ENCODE measurements at places on chromosomes 7 and 10.

DNA sequence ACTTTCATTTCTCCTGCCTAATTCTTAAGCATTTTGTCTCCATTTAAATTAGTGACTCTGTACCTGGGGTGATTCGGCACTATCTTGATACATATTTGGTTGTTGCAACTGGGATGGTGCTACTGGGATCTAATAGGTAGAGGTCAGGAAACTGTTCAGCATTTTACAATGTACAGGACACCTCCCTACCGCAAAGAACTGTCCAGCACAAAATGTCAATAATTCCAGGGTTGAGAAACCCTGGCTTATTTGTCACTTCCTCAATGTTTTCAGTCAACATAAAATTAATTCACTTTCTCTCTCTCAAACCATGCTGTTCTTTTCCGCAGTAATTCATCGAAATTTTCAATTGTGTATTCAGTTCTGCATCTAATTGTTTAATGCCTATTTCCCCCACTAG lies 151.4 kb upstream of the CALCR start:
- no peak for DNase-seq

DNA sequence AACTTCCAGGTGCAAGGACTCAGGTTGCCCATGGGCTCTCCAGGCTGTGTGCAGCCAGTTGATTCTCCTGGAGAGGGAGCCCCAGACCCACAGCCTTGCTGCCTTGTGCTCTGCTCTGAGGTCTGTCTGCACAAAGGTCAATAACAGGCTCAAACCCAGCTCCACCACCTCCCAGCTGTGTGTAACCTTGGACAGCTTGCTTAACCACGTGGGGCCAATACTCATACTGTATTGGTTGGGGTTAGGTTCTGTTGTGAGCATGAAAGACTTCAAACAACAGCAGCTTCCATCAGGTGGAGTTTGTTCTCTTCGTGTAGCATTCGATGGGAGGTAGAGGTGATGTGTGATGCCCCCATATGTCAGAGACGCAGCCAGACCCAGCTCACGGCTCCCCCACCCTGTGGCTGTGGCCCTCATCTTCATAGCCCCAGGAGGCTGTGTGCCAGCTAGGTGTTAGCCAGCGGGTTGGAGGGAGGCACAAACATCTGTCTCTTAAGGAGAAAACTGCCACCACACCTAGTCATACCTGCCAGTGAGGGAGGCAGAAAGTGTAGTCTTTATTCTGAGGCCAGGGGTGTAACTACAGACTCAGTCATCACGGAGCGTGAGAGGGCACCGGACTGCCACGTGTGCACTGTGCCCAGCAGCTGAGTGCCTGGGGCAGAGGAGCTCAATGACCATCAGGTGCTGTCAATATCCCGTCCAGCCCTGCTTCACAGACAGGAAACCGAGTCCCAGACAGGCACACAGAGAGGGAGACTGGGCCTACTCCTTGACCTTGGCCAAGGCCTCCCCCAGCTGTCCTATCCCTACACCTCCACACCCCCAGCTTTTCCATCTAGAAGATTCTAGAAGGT lies 8.1 kb upstream of the POLD2 start:
- DNase-seq = no peak

- DNase-seq = no peak
Observed at GRCh38 chr7:97565665-97566064, 166.2 kb upstream of the TAC1 start.

- no peak for DNase-seq
Observed at GRCh38 chr7:112171673-112172072, 34.5 kb downstream of the DOCK4 start.
